ENCODE measurements at places on chromosomes 1 and 21. TPM values are rescaled to one million over a fixed set of nuclear protein-coding genes. Genes with fewer than 3 reads are reported as not detected.

- DNase-seq: no peak
Observed at GRCh38 chr1:181149326-181150125, 61.0 kb downstream of the IER5 start.

DNA sequence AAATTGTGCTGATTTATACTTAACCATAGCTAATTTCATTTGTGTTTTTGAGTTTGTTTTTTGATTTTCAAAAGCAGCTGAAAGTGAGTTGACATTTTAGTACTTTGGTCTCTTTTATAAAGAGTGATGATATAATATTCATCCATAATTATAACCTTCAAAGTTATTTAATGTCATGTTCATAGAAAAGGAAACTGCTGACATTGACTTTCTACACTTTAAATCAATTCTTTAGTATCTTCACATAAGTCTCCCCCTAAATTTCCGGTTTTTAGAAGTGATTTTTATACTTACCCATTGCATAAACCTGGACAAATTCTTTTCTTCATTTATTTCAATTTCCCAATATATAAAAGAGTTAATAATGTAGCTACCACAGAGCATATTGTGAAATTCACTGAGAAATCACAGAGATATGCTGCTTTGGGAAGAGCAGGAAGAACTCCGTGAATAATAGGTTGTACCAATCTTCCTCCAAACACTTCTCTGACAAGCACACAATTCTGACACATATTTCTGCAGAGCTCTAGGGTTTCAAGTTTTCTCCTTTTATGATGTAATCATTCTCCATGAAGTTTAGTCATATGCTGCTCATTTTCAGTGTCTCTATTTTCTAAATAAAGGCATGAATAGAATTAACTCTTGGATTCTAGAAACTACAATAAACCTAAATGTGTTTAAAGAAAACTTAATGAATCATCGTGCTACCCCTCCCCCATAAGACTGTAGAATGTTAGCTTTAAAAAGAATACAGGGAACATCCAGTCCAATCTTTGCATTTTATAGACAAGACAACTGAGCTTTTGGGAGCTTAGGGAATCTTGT is 25.6 kb upstream of the CDC42BPA start:
- DNase-seq: no peak

- no peak for DNase-seq
Observed at GRCh38 chr1:201599548-201599947, 60.6 kb downstream of the NAV1 start.

Gene KLHDC7A
- total RNA-seq: 0.29 TPM

Data from left cardiac atrium (tissue), 4 donors.